Activated CD8-positive, alpha-beta memory T cell treated with anti-CD3 and anti-CD28 coated beads for 4 hours (primary cell): ENCODE measurements at places on chromosomes 6 and 20.

- no peak for DNase-seq
Observed at GRCh38 chr6:143843677-143843999, 500 bp downstream of the LTV1 start.

DNA sequence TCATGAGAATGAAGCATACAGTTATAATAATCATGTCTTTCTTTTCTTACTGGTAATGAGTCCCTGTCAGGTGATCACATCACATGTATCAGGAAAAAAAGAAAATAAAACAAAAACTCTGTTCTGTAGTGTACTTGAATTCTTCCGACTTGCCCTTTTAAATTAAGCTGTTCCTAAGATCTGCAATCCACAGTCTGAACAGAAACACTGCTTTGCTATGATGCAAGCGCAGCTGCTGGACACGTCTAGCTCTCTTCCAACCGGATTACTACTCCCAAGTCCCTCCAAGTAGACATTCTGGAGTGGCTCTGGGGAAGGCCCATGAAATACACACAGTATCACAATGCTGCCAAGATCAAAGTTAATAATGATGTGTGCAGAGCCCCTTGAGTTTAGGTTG, 83.7 kb downstream of the FYN start:
- DNase-seq = no peak

- no peak for DNase-seq
Observed at GRCh38 chr20:61939691-61940360, 125.9 kb downstream of the TAF4 start.

GRCh38 chr6:88238065-88238464, 71.9 kb upstream of the CNR1 start:
- no peak for DNase-seq

- DNase-seq = no peak
Observed at GRCh38 chr6:148175550-148176188, 167.0 kb upstream of the SASH1 start.

DNA sequence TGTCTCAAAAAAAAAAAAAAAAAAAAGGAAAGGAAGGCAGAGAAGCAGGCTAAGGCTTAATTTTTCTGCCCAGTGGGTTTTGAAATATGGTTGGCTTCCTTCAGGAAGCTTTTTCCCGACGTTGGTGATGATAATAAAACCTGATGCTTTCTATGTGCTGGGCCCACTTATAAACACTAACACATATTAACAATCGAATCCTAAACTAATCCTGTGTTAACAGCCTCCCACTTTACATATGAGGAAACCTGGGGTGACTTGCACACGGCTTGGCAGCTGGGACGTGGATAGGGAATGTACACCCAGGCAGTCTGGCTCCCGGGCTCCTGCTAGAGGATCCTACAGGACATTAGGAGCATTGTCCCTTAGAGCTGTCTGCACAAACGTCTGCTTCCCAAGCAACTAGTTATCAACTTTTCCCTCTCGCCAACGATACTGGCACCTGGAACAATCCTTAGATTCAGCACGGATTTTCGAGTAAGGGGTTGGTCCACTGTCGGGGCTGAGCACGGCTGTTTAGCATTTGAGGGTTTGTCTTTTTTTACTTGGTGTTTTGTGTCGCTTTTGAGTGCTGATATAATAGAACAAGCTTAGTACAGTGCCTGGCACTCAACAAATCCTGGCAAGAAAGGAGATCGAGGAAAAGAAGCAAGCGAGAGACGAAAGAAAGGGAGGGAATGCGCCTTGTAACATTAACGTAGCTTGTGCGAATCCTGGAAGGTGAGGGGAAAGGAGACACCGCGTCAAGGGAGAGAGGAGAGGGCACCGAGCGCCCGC, 622 bp upstream of the KIZ start:
- DNase-seq = no peak

DNA sequence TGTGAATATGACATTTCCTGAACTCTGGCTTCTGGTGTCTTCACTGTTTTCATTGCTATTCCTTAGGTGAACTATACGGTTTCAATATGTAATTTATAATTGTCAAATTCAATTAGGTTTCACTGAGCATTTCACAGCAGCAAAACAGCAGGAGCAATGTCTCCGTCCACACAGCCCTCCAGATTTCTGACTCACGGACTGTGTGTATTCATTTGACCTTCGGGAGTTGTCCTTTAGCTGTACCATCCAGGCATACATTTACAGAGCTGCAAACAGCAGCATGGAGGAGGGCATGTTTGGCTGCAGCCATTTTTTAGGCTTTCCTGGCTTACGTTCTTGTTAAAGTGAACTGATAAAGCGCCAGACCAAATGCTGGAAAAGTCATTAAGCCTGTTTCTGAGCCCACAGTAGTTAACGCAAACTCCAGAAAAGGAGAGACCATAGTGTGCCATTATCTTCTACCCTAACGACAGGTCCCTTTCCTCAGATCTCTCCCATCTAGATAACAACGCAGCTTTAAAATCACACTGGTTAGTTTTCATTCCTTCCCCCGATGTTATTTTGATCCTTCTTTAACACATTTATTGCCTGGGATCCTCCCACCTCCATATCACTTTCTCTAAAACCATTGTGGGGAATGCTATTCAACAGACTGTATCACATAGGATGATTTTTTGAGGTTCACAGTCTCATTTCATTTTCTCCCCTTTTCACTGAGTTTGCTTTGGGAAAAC, 18.3 kb downstream of the FOXC1 start:
- DNase-seq = no peak

DNA sequence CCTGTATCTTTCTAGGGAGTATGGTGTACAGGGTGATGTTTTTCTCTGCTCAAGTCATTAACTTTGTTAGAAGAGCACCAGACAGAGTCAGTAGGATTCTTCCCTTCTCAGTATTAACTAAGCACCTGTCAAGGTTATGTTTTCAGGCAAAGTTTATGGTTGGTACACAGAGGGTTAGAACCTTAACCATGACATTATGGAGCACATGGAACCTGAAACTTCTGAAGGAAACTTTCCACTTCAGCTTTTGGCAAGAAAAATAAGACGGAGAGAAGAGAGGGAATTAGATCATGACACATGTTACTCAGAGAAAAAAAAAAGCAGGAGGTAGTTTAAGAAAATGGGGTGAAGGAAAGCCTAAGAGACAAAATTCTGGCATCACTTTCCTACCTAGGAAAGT, 112.9 kb upstream of the PDE7B start:
- DNase-seq = no peak

DNA sequence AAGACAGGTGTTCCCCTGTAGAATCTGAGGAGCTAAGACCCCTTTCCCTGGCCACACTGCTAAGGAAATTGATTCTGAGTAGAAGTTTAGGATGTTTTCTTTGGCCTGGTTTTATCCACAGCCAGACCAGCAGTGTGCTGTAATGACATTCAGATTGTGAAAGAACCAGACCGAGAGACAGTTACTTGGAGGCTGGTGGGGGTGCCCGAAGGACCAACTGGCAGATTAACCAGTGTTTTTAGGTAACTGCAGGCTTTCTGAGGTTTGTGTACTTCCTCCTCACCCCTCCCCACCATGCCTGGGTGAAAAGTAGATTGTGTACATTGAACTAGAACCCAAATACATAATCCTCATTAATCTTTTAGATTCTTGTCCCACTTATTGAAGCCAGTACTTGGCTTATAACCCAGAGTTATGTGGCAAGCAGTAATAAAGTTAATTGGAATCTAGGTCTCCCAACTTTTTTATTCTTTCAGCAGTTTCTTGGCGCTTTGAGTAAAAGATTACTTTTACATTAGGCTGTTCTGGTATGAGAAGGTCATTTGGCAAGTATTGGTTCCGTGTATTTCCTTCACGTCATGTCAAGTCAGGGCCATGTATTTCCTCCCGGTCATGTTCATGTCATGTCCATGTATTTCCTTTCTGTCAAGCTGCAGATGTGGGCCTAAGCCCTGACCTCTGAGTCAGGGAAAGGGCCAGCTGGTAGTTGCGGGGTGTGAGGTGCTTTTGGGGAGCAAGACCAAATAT, 93.7 kb downstream of the TCP11 start:
- no peak for DNase-seq

- DNase-seq = no peak
Observed at GRCh38 chr6:83429857-83430610, 817 bp downstream of the ME1 start.

GRCh38 chr6:160417146-160417545, 69.0 kb downstream of the SLC22A3 start:
- no peak for DNase-seq

DNA sequence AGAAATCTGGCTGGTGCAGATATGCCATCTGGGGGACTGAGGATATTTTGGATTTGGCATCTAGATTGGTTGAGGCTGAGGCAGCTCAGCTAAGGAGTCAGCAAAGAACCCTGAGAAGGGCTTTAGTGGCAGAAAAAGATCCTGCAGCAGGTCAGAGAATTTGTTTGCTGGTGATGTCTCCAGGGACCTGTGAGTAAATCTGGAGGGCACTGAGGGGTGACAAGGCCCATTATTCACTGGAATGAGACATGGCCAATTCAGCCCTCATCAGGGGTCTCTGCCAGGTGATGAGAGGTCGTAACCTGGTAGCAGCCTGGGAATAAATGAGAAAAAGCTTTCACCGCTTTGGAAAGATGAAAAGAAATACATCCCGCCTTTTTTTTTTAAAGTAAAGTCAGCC, 118.3 kb upstream of the FBXL4 start:
- DNase-seq = no peak

DNA sequence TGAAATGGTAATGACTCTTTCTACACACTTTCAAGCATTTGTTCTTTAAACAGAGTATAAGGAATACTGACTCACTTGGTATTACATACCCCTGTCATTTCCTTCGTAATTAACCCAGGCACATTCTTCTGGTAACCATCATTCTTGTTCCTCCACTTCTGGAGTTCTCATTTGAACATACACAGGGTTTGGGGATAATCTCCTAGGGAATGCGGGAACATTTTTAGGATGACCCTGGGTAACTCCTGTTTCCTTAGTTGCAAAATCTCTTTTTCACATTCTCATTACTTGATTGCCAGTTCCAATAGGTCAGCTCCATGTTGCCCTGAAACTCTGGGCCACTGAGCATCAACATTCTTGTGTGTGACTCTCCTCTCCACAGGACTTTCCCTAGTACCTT, 51.5 kb upstream of the E2F3 start:
- no peak for DNase-seq

DNA sequence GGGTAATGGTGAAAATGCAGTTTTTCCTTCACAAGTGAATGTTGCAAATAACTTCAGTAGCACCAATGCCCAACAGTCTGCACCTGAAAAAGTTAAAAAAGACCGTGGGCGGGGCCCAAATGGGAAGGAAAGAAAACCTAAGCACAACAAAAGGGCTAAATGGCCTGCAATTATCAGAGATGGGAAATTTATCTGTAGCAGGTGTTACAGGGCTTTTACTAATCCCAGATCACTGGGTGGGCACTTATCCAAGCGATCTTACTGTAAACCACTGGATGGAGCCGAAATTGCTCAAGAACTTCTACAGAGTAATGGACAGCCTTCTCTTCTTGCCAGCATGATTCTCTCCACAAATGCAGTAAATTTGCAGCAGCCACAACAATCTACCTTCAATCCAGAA, 64.8 kb upstream of the SMIM8 start:
- no peak for DNase-seq

- no peak for DNase-seq
Observed at GRCh38 chr20:22400440-22400839, 183.9 kb downstream of the FOXA2 start.

GRCh38 chr6:131210469-131210868, 75.2 kb downstream of the AKAP7 start:
- DNase-seq = no peak

DNA sequence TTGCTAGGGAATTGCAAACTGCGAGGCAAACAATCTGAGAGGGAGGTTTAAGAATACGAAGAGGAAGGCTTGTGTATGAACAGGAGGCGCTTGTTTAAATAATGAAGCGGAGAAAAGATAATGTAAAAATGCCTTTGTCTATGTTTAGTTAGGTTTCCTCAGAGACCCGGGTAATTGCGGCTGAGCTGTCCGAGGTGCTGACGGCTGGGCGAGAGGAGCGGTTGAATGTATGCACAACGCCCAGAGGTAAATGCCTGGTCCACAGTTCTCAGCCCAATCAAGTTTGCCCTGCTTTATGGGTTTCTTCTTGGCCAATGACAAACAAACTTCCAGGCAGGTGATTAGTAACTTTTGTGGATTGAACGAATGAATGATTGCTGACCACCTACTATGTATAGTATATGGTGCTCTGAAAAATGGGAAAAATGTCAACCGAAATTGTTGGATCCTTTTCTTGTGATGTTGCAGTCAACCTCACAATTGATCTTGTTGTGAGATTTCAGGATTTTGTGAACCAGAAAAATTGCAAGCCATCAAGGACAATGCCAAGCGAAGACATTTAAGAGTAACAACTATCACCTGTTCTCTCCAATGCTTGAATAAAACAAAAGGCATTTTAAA, 38.3 kb upstream of the SLC32A1 start:
- no peak for DNase-seq
